ENCODE measurements at places on chromosomes 3 and 15. TPM values are rescaled to one million over a fixed set of nuclear protein-coding genes. Genes with fewer than 3 reads are reported as not detected.

Gene BAHD1
- 25.0 TPM for total RNA-seq

Gene LMAN1L
- 0.17 TPM for total RNA-seq

Gene EOGT
- 20.1 TPM for total RNA-seq

Gene OR5K2
- total RNA-seq, result not detected

- H3K36me3 ChIP-seq, result no peaks in the 10 kb centered on the region
- H3K4me3 ChIP-seq, result no peak overlapping the region
- no peaks in the 10 kb centered on the region for H3K27me3 ChIP-seq
- H3K4me1 ChIP-seq, result no peaks in the 10 kb centered on the region
- no peak for DNase-seq
These were observed 17.1 kb downstream of the MINDY2 start for GRCh38 chr15:58788056-58788710.

GRCh38 chr15:75090388-75090734 lies 67.0 kb downstream of the PPCDC start:
- no peaks in the 10 kb centered on the region for H3K27me3 ChIP-seq
- no peak for DNase-seq
- H3K36me3 ChIP-seq, result no peaks in the 10 kb centered on the region
- no peaks in the 10 kb centered on the region for H3K4me1 ChIP-seq
- no peak overlapping the region for H3K27ac ChIP-seq
- H3K4me3 ChIP-seq, result no peak overlapping the region

- no peaks in the 10 kb centered on the region for H3K27me3 ChIP-seq
- H3K27ac ChIP-seq, result no peak overlapping the region
- H3K4me3 ChIP-seq, result no peak overlapping the region
- no peaks in the 10 kb centered on the region for H3K36me3 ChIP-seq
- H3K4me1 ChIP-seq, result peaks cover 7% of the 10 kb centered on the region
- no peak for DNase-seq
These were observed 37.8 kb downstream of the CFAP100 start for GRCh38 chr3:126432361-126433104.

- no peaks in the 10 kb centered on the region for H3K27me3 ChIP-seq
- no peak for DNase-seq
- no peaks in the 10 kb centered on the region for H3K4me1 ChIP-seq
- H3K36me3 ChIP-seq, result no peaks in the 10 kb centered on the region
These were observed 26.0 kb downstream of the MASP1 start for GRCh38 chr3:187265461-187265955.

GRCh38 chr3:53581671-53582070 lies 87.3 kb downstream of the CACNA1D start:
- H3K4me1 ChIP-seq, result peaks cover 4% of the 10 kb centered on the region
- 0 out of 2 replicates have a peak, but pooled peaks cover 3% of the 10 kb centered on the region for H3K27me3 ChIP-seq
- H3K27ac ChIP-seq, result no peak overlapping the region
- no peaks in the 10 kb centered on the region for H3K36me3 ChIP-seq
- DNase-seq, result no peak

DNA sequence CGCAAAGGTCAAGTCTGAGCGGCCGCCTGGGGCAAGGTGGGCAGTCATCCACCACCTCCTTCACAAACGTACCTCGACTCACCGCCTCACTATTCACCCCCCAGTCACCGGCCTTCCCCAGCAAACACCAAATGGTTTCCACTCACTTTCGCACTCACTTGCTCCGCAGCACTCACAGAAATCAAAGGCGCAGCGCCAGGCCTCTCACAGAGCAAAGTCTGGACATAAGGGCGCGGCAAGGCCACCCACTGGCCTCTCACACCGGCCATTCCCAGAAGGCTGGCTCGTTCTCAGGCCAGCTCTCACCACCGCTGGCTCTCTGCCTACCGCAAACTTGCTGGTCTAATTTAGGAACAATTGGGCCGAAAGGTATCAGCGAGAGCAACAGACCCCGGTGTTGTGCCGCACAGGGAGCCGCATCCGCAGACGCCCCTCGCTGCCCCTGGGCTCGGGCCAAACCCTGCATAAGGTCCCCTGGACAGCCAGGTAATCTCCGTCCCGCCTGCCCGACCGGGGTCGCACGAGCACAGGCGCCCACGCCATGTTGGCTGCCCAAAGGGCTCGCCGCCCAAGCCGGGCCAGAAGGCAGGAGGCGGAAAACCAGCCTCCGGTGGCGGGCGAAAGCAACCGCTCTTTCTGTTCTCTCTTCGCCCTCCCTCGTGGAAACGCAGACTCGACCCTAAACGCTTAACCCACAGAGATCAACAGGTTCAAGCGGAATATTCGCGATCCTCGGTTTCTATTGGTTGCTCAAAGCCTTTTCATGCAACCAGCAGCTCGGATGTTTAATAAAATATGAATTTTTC lies 2.9 kb downstream of the SHOX2 start:
- no peaks in the 10 kb centered on the region for H3K4me1 ChIP-seq
- DNase-seq, result no peak
- H3K27ac ChIP-seq, result no peak overlapping the region
- H3K36me3 ChIP-seq, result no peaks in the 10 kb centered on the region
- H3K4me3 ChIP-seq, result no peak overlapping the region

DNA sequence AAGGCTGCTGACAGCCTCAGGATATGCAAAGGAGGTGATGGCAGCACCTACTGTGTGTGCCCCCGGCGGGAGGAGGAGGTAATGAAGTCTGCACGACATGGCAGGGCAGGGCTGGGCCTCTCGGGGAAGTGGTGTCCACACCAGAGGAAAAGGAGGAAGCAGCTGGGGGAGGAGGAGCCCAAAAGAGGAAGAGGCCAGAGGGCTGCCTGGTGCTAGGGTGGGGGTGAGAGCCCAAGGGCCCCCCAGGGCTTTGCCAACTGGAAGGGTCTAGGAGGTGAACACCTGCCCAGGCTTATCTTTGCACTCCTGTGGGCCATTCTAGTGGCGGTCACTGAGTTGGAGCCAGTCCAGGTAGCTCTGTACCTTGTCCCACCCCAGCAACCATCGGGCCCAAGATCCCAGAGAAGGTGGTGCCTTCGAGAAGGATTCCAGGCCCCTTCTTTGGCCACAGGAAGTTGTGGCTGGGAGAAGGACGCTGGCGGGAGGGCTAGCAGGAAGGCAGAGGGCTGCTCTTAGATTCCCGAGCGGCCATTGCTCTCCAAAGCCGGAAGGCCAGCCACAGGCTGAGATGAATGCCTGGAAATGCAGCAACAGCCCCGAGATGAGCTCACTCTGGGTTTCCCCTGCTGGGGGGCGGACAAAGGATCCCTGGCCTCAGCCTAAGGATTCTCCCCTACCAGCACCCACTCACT lies 7.0 kb downstream of the GNAI2 start:
- no peak overlapping the region for H3K4me3 ChIP-seq
- no peaks in the 10 kb centered on the region for H3K27me3 ChIP-seq
- no peaks in the 10 kb centered on the region for H3K36me3 ChIP-seq
- DNase-seq, result no peak
- H3K4me1 ChIP-seq, result peaks cover 39% of the 10 kb centered on the region

DNA sequence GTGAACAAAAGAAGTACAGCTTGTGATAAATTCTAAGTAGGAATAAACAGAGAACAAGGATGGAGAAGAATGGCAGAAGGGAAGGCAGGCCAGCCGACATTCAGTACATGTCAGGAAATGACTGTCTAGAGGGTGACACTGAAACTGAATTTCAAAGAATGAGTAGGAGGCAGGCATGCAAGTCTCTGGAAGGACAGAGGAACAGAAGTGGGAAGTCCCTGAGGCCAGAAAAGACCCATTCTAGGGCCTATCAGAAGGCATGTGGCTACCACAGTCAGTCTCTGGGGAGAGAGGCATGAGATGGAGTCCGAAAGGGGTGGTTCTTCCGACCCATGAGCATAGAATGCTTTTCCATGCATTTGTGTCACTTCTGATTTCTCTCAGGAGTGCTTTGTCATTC lies 243.5 kb upstream of the UBE2E2 start:
- no peak overlapping the region for H3K27ac ChIP-seq
- H3K36me3 ChIP-seq, result no peaks in the 10 kb centered on the region
- peaks cover 10% of the 10 kb centered on the region for H3K27me3 ChIP-seq
- no peaks in the 10 kb centered on the region for H3K4me1 ChIP-seq
- DNase-seq, result no peak
- H3K4me3 ChIP-seq, result no peak overlapping the region

- H3K36me3 ChIP-seq, result no peaks in the 10 kb centered on the region
- H3K4me3 ChIP-seq, result no peak overlapping the region
- H3K4me1 ChIP-seq, result peaks cover 7% of the 10 kb centered on the region
These were observed 6.1 kb upstream of the IL12A start for GRCh38 chr3:159982442-159982974.

- H3K4me3 ChIP-seq, result no peak overlapping the region
- no peak for DNase-seq
- H3K27me3 ChIP-seq, result no peaks in the 10 kb centered on the region
- no peaks in the 10 kb centered on the region for H3K36me3 ChIP-seq
- peak overlapping the region; percentile 7 for H3K27ac ChIP-seq
These were observed 129.8 kb upstream of the PHLDB2 start for GRCh38 chr3:111729087-111729846.

DNA sequence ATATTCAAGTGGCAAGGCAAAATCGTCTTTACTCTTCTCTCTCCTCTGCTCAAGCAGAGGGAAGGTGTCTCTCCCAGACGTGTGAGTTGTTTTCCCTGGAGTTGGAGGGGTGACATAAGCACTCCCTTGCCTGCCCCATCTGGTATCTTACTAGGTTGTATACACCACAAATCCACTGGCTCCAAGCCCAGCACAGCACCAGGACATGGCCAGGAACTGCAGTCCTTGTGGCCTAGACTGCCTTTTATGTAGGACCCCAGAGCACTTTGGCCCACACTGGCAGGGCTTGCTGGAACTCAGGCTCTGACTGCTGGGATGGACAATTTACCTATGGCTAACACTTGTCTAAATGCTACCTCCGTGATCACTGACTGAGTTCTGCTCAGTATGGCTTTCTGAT lies 34.0 kb downstream of the DZIP3 start:
- no peaks in the 10 kb centered on the region for H3K4me1 ChIP-seq
- no peak overlapping the region for H3K27ac ChIP-seq
- H3K27me3 ChIP-seq, result no peaks in the 10 kb centered on the region
- H3K4me3 ChIP-seq, result no peak overlapping the region

DNA sequence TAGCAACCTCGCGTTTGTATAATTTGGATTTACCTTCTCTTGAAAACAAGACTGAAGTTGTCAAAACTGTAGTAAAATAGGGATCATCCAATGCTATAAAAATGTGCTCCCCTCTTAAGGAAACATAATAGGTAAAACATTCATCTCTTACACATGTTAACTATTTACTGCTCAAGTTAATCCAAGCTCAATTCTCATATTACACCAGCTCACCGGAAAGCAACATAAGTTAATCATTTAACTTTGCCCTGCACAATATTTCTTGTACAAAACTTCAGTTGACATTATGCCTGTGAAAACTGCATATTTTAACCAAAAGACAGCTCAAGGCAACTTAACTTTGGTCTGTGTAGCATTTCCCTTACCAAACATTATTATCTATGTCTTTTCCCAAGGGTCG lies 634.2 kb downstream of the NAALADL2 start:
- DNase-seq, result no peak

GRCh38 chr3:190213727-190214126 lies 93.0 kb upstream of the P3H2 start:
- H3K4me1 ChIP-seq, result peaks cover 6% of the 10 kb centered on the region
- H3K27me3 ChIP-seq, result no peaks in the 10 kb centered on the region
- H3K4me3 ChIP-seq, result no peak overlapping the region

DNA sequence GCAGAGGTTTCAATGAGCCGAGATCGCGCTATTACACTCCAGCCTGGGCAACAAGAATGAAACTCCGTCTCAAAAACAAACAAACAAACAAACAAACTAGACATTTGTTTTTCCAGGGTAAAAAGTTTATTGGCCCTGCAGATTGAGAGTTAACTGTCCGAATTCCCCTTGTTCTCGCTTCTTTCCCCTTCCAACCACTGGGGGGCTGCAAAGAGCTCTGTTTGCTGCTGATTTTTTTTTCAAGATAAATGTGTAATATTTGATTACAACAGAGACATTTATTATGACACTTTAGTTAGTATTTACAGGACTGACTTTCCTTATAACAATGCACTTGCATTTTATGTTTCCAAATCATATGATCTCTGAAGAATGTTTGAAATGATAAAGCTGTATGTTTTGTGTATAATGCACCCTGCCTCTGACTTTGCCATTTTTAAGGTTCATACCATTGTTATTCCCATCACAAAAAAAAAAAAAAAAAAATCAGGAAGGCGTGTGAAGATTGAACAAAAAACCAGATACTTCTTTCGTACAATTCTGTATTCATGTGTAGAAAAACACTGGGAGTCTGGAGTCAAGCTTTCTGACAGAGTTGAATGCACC lies 2.8 kb downstream of the CLSTN2 start:
- H3K36me3 ChIP-seq, result no peaks in the 10 kb centered on the region
- H3K27ac ChIP-seq, result no peak overlapping the region
- H3K27me3 ChIP-seq, result peaks cover 36% of the 10 kb centered on the region
- peak; percentile 19 for DNase-seq
- no peak overlapping the region for H3K4me3 ChIP-seq

GRCh38 chr15:31442699-31443111 lies 116.1 kb downstream of the KLF13 start:
- H3K27ac ChIP-seq, result no peak overlapping the region
- no peaks in the 10 kb centered on the region for H3K36me3 ChIP-seq
- no peaks in the 10 kb centered on the region for H3K27me3 ChIP-seq
- no peak for DNase-seq
- peaks cover 12% of the 10 kb centered on the region for H3K4me1 ChIP-seq

GRCh38 chr3:11764931-11765363 lies 81.7 kb downstream of the TAMM41 start:
- no peak overlapping the region for H3K4me3 ChIP-seq
- H3K4me1 ChIP-seq, result peaks cover 12% of the 10 kb centered on the region
- no peaks in the 10 kb centered on the region for H3K36me3 ChIP-seq
- H3K27me3 ChIP-seq, result 0 out of 2 replicates have a peak, but pooled peaks cover 5% of the 10 kb centered on the region
- DNase-seq, result peak; percentile 64

GRCh38 chr3:72193771-72194430 lies 409.0 kb upstream of the PROK2 start:
- DNase-seq, result no peak
- H3K27me3 ChIP-seq, result peaks cover 7% of the 10 kb centered on the region
- no peak overlapping the region for H3K27ac ChIP-seq
- H3K36me3 ChIP-seq, result no peaks in the 10 kb centered on the region
- H3K4me3 ChIP-seq, result no peak overlapping the region
- H3K4me1 ChIP-seq, result no peaks in the 10 kb centered on the region

DNA sequence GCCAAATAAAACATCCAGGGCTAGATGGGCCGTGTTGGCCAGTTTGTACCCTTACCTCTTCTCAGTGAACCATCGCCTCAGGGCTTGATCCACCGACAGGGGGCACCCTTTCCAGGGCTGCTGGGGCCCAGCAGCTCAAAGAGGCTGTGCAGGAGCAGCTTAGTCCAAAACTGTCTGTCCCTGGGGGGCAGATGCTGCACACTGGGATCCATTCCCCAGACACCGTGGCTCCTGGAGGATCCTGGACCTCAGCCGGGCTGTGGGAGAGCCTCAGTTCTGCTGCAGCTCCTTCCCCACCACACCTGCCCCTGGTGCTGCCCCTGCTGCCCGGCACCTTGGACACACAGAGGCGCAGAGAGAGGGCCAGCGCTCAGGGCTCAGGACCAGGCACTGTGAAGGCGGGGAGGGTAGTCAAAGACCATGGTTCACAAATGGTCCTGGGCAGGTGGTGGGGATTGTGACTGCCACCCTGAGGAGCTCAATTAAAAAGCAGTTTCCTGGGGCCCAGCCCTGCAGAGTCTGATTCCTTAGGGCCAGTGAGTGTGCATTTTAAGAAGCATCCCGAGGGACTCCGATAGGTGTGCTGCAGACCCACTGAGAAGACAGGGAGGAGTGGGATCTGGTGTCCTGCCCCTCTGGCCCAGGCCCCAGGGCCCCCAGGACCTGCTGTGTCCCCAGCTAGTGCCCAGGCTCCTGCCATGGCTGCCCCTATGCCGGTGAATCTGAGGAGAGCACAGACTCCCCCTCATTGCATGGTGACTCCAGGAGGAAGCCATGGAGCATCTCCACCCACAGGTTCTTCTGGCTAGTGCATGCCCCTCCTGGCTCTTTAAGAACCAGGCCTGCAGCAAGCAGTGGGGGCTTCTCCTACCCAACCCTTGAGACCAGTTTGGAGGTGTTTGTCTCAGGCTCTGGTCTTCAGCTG lies 86.5 kb upstream of the PRR20G start:
- H3K4me1 ChIP-seq, result no peaks in the 10 kb centered on the region
- no peak overlapping the region for H3K4me3 ChIP-seq
- H3K36me3 ChIP-seq, result no peaks in the 10 kb centered on the region
- H3K27me3 ChIP-seq, result peaks cover 5% of the 10 kb centered on the region
